ENCODE measurements at places on chromosomes 1 and 21.

DNA sequence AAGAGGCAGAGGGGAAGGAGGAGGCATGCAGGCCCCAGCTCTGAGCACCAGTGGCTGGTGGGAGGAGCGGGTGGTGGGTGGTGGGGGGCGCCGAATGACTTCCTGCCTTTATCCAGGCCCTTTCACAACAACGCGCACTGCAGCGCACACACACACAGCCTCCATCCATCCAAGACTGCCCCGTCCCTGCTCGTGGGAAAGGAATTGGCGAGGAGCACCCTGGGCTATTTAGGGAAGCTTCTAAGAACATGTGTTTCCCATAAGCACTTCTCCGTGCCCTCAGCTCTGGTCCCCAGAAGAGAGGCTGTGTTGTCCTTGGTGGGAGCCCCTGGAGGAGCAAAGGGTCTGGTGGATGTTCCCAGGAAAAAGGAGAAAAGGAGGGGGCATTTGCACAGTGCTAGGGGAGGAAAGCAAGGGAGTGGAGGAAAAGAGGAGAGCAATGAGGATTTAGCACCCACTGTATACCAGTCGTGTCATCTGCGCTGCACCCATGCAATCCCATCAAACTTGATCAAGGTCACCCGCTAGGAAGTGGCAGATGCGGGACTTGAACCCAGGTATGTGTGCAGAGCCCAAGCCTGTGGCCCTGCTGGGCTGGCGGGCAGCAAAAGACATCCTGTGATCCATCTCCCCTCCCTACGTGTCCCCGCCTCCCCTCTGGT, 28.1 kb downstream of the EPHA2 start:
- DNase-seq: no peak

DNA sequence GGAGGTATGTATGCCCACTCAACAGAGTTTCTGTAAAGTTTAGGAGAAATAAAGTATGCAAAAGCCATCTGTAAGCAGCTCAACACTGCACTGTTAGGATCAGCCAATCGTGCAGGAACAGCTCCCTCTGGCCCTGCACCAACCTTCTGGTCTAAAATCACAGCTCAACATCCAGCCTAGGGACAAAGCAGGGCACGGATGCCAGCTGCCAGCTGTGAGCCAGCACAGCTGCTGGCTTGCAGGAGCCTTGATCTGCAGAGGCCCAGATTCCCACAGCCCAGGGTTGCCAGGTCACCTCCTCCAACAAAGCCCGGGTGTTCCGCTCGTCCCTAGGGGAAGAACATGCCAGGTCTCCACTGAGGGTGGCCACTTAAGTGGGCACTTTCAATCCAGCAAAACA, 8.6 kb downstream of the ACOT7 start:
- DNase-seq: no peak

DNA sequence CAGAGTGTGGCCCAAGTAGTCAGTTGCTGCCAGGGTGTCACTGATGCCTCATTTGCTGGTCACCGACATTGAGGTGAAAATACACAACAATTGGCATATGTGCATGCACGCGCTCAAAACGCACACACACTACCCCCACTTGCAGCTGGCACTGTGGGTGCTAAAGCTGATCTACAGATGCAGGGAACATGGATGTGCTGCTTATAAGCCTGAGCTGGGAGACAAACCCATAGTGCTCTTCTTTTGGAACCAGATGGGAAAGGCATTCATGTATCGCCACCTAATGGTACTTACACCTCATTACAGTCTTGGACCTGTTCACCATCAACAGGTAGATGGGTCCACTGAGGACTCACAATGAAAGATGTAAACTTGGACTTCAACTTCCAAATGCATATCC, 70.3 kb upstream of the CAMK1G start:
- no peak for DNase-seq

DNA sequence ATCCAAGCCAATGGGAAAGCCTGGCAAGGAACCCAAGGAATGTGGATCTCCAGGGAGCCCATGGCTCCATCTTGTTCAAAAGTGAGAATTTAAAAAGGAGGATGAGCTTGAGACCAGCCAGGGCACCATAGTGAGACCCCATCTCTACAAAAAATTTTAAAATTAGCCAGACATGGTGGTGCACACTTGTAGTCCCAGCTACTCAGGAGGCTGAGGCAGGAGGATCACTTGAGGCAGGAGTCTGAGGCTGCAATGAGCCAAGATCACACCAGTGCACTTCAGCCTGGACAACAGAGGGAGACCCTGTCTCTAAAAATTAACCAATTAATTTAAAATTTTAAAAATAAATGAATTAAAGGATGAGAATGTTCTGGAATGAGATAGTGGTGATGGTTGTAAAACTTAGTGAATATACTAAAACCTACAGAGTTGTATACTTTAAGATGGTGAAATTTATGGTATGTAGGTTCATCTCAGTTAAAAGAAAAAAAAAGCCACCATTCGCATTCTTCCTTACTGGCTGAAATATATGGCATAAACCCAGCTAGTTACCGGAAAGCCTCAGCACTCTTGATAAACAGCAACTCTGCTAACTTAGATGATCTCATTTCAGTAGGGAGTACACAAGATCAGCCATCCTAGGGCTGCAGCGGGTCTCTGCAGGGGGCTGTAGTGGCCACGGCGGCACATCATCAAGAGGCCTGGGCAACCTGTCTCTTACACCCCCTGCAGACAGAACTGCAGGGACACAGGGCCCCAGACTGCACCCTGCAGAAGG, 48.3 kb upstream of the H6PD start:
- no peak for DNase-seq

GRCh38 chr1:47215713-47216112, 16.3 kb downstream of the TAL1 start:
- DNase-seq: no peak

DNA sequence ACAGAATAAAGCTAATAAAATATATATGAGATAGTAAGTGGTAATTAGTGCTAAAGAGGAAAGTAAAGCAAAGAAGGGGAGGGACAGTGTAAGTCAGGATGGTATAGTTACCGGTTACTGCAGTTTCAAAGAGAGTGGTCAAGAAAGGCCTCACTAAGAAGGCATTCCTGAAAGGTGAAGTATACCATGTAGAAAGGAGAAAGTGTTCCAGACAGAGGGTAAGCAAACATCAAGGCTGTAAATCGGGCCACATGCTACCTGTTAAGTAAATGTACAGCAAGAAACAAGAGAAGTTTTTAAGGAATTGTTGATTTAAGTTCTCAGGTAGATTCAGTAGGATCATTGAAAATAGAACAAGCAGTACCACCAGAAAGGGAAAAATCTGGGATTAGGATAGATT, 9.7 kb downstream of the DESI2 start:
- no peak for DNase-seq

DNA sequence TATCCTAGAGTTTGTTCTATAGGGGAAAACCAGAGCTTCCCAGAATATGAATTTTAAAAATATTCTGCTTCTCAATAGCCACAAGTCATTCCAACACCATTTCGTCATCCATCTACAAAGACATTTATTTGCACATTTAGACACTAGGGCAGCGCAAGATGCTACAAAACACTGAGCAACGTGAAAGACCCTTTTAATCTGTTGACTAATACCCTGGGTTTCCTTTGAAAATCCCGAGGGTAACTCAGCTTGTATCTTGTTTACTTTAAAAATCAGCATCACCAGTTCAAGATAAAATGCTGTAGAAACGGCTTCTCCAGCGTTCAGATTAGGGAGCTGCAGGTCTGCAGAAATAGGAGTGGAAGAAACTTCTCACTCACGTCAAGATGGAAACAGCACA, 13.5 kb downstream of the PDPN start:
- no peak for DNase-seq

DNA sequence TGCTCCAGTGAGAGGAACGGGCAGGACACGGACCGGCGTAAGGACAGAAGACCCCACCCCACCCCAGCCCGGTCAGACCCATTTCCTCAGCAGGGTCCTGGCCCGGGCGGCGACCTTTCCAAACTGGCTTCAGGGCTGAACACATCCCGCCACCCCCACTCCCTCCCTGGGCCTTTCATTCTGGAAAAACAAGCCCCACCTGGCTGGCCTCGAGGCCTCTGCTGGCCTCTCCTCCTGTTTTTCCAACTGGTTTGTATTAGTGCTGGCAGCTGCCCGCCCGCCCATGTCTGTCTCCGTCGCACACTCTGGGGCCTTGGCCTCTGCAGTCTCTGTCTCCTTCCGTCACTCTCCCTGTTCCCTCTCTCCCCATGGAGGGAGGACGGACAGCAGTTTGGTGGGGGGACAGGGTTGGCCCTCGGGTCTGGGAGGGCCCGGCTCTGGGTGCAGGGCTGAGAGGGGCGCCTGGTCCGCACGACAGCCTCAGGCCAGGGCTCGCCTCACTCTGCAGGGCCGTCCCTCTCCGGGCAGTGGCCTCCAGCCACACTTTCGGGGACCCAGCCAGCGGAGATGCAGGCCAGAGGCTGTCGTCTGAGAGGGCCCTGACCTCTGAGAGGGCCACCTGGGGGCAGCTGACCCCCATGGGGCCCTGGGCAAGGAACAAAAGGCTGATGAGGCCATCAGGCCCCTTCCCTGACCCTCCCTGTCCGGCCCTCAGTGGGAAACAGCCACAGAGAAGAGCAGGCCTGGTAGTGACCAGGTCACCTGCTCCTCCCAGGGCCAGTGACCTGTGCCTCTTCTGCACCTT, 1.5 kb upstream of the MXRA8 start:
- DNase-seq: no peak

- DNase-seq: no peak
Observed at GRCh38 chr1:91540910-91541309, 40.3 kb downstream of the CDC7 start.

DNA sequence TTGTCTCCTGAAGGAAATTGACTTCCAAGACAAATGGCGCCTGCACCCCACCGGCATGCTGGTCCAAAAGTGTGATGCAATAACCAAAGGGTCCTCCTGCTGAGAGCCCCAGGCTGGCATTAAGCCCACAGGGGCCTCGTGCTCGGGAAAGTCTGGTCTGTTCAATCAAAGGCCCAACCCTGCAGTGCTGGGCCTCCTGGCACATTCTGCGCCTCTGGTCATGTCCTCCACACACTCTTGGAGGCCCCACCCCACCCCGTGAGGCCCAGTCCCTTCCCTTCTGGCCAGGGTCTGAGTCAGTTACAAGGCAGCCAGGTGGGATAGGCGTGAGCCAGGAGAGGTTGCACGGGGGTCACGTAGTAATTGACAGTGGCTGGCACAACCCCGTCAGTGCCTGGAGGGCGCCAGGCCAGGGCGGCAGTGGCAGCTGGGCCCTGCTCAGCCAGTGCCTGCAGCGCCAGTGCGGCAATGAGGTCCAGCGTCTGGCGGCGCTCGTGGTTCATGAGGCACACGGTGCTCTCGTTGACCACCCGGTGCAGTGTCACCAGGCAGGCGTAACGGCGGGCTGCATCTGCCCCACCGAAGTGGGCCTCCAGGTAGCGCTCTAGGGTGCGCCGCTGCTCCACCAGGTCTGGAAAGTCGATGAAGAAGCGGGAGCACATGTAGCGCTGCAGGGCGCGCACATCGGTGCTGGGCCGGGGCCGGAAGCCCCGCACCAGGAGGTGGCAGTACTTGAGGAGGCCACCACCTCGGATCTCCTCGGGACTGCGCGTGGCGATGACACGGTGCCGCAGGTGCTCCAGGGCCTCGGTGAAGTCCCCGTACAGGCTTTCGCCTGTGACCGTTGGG, 6.8 kb downstream of the TENT5B start:
- no peak for DNase-seq

DNA sequence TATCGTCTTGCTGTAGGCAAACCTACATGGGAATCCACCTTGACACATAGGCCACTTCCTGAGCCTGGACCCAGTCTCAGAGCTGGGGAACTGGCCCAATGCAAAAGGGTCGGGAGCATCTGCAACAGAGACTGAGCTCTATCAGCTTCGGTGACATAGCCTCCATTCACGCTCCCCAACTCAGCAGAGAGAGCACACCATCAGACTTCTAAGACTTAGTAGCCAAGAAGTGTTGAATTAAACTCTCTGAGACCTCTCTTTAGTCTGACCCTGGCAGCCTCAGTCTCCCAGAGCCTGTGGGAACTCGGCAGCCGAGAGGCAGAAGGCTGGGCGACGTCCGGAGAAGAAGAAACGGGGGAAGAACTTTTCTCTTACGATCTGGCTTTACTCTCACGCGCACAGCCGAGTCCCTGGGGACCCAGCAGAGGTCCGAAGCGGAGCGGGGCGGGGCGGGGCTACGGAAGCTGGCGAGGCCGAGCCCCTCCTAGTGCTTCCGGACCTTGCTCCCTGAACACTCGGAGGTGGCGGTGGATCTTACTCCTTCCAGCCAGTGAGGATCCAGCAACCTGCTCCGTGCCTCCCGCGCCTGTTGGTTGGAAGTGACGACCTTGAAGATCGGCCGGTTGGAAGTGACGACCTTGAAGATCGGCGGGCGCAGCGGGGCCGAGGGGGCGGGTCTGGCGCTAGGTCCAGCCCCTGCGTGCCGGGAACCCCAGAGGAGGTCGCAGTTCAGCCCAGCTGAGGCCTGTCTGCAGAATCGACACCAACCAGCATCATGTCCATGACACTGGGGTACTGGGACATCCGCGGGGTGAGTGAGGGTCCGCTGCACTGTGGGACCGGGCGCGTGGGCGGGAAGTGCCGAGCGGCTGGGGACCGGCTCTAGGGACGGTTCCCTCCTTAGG, at the start of gene GSTM4:
Gene GSTM4, plus strand, starts transcription at position 485 of the 905 bp plus-strand sequence. Its CDS starts 291 bp downstream, at position 776.
- peak; percentile 44 for DNase-seq

DNA sequence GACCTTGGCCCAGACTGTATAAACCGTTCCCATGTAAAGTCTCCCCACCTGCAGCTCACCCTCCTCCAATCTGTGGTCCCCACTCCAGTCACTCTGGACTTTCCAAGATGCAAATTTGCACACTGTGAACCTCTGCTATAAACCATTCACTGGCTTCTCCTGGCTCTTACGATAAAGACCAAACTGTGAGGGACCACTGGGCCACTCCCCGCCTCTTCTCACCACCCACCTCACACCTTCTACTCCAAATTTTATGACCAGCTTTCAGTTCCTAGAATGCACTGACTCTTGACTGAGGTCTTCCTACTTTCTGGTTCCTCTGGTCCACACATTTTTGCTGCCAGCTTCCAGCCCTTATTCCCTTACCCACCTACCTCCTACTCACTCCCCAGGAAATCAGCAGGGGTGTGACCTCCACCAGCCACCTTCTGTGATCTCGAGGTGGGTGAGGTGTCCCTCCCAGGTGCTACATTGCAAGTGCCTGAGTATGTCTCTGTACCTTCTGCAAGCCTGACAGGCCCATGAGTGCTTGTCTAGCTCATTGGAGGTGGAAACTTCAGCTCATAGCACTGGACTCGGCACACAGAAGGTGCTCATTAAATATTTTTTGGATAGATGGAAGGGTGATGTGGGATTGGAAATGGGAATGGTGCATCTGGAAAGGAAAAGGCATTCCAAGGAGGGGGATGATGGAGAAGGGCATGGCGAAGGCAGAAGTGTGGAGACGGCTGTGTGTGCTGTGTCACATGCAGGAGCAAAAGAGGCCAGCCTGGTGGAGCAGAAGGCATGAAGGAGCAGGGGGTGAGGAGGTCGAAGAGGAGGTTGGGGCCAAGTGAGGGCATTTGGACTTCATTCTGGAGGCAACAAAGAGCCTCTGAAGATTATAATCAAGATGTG, 15.6 kb upstream of the CSF1 start:
- DNase-seq: no peak
